Epithelial cell of esophagus (primary cell): ENCODE measurements at places on chromosomes 2 and 18.
A peak's percentile ranks its signal among the peaks of the same experiment; 100 is the strongest.

DNA sequence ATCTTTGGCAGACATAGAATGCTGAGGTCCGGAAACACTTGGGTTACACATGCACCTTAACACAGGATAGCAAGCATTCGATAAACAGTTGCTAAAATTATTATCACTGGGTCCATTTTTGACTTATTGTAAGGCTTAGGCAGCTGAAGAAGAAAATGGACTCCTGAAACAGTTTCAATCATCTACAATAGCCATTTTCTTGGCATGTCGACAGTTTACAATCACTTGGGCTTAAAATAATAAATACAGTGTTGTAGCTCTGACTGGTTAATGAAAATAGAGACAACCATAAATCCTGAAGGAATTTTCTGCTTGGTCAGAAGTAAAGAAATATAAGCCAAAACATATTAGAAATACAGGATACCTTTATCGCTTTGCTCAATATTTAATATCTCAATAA lies 169.2 kb downstream of the XIRP2 start:
- no peak for DNase-seq

- DNase-seq: no peak
Observed at GRCh38 chr18:39389800-39390379, 1824.3 kb upstream of the CELF4 start.

DNA sequence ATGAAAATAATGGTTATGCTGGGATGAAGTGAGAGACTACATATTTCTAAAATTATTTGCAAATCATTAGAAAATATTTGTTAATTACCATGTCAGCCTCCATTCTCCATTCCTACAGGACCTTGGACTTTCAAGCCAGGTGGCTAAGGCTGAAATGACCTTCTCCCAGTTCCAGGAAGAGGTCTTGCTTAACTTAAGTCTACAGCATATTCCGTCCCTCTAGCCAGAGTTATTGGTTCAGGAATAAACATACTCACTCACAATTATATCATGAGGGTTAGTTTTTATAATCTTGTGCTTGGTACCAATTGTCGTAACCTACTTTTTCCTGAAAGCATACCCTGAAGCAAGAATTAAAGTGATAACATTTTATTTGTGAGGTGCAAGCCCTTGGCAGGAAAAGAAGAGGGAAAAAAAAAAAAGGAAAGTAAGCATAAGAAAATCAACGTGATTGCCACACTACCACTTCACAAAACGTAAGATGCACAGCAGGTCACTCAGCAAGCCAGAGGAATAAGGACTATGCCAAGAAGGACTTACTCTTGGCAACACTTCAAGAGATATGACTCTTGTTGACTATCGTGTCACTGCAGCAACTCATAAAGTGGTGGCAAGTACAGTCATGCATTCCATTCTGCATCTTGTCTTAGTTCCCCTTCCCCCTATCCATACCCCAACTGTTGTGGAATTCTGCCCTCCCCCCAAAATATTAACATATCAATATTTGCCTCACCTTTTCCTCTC lies 479.1 kb downstream of the MBD2 start:
- DNase-seq: peak; percentile 81

- DNase-seq: no peak
Observed at GRCh38 chr2:99743146-99743545, 253.3 kb upstream of the REV1 start.

DNA sequence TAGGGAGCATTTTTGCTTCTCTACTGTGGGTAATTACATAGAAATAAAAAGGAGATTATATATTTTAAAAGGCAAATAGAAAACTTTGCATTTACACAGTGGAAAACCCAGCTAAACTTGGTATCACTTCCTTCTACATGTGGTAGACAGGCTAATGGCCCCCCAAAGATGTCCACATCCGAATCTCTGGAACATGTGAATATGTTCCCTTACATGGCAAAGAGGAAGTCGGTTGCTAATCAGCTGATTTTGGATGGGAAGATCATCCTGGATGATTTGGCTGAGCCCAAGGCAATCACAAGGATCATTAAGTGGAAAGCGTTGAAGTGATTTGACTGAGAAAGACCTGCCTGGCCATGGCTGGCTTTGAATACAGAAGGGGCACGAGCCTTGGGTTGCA lies 26.2 kb downstream of the CREG2 start:
- DNase-seq: no peak

DNA sequence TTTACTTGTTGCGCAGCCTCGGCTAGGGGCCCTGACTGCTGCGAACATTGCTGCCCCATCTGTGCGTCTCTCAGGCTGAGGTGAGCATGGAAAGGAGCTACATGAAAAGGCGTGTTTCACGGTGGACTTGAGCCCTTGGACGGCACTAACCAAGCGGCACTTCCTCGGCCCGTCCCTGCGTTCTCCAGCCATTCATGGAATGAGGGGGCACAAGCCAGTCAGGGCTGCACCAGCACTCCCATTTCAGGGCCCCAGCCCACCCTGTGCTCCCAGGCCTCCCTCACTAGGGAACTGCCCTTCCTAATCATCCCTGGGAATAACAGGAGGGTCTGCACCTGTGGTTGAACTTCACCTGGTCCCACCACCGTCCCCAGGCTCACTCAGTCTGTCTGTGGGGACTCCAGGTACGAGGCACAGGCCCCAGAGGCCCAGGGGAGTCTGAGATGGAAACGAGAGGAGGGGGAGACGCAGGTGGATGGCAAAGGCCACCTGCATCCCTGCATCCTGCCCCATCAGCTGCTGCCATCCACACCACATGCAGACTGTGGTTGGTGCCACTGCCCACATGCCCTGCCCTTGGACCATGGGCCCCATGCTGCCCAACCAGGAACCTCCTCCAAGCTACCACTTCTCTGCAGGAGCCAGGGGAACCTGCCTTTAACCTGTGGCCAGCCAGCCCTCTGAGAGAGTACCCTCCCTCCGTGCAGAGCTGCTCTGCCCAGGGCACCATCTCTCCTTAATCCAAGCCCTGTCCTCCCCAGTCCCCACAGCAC lies 99.7 kb downstream of the EIPR1 start:
- no peak for DNase-seq

DNA sequence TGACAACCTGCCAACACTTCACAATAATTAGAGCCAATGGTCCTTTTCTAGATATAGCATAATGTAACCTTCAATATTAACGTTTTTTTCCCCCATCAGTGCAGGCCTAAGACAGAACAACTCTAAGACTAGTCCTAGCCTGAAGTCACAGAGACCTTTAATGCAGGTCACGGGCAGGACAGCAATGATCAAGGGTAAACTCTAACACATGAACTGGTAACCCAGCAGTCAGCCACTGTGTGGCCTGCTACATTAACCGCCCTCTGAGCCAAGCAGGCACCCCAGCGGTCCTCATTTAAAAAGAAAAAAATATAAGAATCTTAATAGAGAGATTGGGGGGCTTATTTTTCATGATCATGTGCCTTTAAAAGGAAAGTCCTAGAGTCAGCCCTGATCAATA lies 290.6 kb downstream of the AFF3 start:
- DNase-seq: no peak

DNA sequence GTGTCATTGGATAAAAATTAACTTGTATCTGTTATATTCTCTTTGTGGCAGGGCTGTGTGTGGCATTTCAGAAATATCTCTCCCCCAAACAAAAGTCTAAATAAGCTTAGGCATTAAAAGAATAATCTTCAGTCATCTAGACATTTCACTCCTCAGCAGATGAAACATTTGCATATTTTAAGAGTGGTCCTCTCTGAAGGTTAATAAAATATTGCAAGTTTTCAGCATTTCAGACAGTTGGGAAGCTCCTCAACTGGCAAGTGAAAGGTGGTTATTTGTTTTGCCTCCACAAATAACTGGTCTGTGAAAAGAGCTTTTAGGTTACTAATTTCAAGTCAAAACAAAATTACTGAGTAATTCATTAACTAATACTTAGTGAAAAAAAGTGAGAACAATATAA lies 462.6 kb downstream of the EPHA4 start:
- no peak for DNase-seq

DNA sequence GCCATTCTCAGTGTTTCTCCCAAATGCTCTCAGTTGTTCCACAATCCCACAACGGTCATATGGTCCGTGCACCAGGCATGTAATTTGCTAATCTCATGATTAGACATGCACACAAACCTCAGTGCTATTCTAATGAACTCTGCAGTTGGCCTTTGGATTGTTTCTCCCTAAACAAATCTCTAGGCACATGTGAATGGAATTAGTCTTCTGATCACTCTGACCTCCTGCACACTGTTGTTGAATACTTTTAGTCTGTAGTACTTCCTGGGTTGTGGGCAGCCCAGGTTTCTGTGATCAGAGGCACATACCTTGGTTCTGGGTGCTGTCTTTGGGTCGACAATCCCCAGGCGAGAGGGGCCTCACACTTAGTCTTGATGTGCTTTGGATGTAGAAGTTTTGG lies 498.7 kb upstream of the SPRED2 start:
- no peak for DNase-seq

DNA sequence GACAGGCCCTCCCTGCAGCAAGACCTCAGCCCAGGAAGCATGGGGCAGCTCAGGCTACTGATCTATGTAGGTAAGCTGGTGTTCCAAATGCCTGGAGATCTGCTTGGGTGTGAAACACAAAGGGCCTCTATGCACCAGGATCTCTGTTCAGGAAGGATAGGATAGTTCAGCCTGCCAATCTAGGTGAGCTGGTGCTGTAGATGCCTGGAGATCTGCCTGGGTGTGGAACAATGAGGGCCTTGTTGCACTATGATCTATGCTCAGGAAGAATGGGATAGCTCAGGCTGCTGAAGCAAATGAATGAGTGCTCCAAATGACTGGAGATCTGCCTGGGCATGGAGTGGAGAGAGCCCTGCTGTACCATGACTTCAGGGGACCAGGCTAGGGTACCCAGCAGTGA lies 48.9 kb upstream of the MYL1 start:
- no peak for DNase-seq

- DNase-seq: no peak
Observed at GRCh38 chr2:186593523-186593922, 3.7 kb downstream of the ITGAV start.

DNA sequence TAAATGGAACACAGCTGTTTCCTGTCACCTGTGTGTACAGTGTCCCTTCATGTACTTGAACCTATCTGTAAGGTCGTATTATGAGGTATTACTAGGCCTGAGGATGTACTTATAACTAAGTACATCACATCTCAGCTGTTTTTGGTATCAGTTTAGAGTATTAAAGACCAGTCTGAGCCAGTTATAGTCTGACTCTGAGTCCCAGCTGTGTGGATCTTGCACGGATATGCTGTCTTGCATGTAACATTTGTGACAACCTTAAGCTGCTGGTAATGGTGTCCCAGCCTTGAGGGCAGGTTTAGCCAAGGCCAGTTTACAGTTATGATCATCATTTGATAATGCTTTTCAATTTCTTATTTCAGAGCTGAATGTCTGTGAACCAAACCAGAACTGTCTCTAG lies 496.3 kb downstream of the SLC4A3 start:
- no peak for DNase-seq

DNA sequence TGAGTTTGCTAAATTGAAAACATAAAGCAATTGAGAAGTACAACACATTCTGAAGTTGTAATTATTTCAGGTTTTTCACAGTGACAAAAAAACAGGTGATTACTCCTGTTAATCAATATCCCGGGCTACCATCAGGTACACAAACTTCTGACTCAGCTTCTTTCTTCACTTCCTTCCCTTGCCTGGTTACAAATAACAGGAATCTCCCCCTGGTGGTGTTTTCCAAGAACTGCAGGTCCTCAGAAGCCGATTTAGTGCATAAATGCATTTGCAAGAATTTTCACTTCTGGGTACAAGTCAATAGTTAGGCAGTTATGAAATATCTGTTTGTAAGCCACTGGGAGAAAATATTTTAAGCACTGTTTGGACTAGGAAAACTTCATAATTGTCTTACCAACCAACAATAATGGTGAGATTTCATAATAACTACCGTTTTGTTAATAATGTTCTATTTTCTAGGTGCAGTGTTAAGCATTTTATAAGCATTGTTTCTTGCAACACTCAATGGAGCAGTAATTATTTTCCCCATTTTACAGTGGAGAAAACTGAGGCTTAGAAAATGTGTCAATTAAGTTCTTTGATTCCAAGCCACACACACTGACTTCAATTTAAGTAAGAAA lies 12.4 kb upstream of the GMCL1 start:
- peak; percentile 89 for DNase-seq

DNA sequence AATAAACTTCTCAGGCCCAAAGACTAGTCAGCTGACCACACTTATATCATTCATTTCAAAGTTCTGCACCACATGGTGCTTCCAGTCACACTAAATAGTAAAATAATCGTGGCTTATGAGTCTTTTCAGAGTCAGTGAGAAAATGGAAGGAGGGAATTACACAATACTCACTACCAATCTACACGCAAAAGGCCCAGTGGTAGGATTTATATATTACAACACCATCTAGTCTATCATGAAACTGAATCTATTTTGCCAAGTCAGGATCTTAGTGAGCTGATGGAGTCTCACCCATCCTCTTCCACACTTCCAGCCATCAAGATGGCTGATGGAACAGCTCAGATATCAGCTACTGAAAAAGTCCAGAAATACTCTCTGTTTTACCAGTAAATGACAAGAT lies 21.9 kb downstream of the INO80D start:
- DNase-seq: no peak

DNA sequence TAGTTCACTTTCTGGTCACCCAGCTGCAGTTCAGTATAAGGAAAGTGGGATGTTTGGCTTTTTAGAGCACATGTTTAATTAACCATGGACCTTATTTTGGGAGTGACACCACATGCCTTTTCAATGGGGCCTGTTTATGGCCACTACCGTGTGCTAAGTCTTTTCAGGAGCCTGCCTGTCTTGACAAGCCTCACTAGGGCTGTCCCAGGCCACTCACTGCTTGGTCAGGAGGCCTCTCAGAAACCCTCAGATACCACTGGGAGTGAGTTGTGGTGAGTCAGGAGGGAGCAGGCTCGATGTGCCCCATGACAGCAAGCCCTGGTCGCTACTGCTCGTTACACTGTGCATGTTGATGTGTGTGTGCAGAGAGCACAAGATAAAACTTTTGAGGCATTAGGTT lies 123.0 kb downstream of the MAP4K4 start:
- DNase-seq: peak; percentile 99

DNA sequence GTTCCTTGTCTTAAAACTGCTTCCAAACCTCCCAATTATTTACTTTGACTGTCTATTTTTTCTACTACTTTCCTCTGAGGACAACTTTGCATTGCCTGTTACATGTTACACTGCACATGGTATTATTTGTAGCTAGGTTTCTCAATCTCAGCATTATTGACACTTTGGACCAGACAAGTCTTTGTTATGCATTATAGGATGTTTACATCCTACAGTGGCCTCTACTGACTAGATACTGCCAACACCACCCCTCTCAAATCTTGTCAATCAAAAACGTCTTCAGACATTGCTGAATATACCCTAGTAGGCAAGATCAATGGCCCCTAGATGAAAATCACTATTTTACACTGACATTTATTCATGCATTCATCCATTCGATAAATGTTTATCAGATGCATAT lies 129.6 kb upstream of the DNAJC10 start:
- DNase-seq: no peak

DNA sequence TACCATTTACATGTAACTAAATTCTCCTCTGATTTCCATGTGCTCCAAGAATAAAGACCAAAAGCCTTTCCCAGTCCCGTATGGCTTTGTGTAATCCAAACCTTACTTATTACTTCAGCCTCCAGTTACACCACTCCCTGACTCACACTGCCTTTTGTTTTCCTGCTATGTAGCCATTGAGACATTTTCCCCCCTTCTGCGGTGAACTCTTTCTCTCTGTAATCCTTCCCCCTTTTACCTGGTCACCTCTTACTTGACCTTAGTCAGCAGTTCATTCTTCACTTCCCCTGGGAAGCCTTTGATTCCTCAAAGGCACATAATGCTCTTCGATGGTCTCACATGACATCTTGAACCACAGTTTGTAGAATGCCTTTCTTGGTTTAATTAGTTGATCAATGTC lies 256.0 kb upstream of the FANCL start:
- peak; percentile 79 for DNase-seq
